Stimulated activated CD8-positive, alpha-beta memory T cell treated with anti-CD3 and anti-CD28 coated beads, Interleukin-4, amount 100 ng/mL, for 1 hour (primary cell): ENCODE measurements at places on chromosomes 2 and 18.

- no peak for DNase-seq
Measured at GRCh38 chr2:205892251-205892655, 193.7 kb downstream of the INO80D start.

DNA sequence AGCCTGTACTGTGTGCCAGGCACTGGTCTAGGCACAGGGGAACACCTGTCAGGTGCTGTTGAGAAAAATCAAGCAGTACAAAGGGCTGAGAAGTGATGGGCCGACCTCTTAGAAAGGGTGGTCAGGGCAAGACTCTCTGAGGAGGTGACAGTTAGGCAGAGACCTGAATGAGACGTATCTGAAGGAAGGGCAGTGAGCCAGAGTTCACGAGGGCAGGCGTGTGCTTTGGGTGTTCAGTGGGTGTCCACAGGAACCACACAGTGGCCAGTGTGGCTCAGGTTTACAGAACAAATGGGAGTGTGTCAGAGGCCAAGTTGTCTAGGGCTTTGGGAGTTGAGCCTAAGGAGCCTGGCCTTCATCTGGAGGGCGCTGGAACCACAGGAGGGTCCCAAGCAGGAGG lies 6.2 kb downstream of the ARMC9 start:
- DNase-seq = no peak

DNA sequence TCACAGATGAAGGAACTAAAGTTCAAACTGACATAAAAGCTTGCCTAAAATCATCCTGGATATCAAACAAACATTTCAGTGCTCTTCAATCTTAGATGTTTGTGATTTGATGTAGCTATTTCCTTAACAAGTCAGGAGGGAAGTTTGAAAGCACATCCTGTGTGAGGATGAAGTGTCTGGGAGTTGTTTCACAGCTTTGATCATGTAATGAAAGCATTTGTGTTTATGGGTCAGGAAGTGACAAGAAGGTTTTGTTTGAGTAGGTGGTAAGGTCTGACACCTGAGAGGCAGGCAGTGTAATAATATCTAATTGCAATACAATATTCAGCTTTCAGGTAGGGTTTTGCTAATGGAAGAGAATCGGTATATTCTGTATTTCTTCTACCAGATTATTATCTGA lies 26.0 kb upstream of the CSRNP3 start:
- no peak for DNase-seq

DNA sequence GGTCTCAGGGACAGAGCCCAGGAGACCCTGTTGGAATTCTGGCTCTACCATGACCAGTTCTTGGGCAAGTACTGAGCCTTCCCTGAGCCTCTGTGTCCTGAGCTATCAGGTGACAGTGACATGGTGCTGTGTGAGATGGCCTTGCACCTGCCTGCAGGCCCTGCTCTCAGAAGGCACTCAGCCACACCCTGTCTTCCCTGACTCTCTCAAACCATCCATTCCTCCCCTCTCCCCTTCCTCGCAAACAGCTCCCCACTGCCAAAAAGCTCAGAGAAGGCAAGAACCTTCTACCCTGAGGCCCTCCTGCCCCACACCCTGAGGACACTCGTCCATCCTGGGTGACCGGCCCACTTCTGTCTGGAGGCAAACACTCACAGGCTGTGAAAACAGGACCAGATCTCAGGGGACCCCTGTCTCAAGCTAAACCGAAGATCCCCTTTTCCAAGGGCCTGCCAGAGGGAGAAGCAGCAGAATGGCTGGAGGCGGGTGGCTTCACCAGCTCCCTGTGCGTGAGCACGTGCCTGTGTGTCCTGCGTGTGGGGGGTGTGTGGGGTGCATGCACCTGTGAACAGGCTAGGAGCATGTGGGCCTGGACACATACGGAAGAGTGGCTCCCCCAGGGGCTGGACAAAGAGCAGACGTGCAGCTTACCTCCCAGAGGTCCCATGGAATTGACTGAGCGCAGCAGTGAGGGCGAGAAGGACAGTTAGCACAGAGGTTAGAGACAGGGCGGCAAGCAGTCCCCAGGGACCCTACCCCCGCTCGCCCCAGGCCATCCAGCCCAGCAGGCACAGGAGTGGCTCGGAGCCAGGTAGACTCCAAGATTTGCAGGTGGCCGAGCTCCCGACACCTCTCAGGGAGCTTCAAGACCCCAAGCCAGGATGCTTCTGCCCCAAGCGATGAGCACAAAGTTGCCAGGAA lies 53.9 kb downstream of the BIN1 start:
- no peak for DNase-seq

DNA sequence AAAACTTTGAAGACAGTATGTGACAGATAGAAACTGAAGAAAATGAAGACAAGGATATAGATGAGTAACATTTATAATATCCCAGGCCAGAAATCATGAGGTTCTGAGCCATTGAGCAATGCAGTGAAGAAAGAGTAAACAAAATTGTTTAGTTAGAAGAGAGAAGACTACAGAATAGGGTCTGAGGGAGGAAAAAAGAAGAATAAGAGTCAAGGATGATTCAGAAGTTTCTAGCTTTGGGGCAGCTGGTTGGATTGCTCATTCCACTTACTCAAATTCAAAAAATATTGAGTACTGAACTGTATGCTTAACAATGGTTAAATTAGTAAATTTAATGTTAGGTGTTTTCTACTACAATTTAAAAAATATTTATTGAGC lies 155.0 kb upstream of the OTX1 start:
- DNase-seq = no peak

GRCh38 chr2:197941715-197942114 lies 137.3 kb downstream of the PLCL1 start:
- no peak for DNase-seq

- DNase-seq = no peak
Measured at GRCh38 chr2:222862106-222862908, 1.5 kb downstream of the ACSL3 start.

DNA sequence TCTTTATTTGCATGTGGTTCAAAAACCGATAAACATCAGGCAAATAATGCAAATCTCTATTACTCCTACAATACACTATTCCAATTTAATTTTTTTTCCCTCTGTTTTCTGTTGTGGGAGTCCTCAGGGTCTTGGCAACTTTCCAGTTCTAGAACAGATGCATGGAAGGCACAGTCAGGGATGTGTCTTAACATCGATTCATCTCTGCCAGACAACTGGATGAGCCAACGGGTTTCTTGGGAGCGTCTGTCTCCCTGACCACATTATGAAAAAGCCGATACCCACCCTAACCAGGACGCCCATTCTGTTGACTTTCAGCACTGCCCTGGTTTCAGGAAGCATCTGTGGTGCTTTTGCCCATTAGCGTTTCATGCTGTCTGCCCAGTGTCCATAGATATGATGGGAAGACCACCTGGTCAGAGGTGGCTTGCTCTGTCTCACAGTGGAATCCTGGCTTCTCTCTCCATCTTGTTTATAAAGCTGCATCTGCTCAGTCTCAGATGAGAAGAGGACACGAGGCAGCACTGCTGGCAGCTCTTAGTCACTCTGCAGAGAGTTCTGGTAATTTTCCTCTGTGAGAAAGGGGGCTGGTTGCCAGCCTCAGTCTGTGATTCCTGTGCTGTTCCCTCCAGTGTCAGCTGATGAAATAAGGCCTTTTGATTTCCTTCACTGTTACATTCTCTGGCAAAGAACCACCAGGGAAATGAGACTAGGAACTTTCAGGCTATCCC lies 57.9 kb upstream of the KCNE4 start:
- no peak for DNase-seq

GRCh38 chr18:66647671-66648070 lies 43.8 kb upstream of the CDH19 start:
- DNase-seq = no peak

GRCh38 chr2:21836261-21836660 lies 712.5 kb downstream of the TDRD15 start:
- DNase-seq = no peak

GRCh38 chr2:201758234-201758633 lies 22.5 kb downstream of the ALS2 start:
- DNase-seq = no peak

DNA sequence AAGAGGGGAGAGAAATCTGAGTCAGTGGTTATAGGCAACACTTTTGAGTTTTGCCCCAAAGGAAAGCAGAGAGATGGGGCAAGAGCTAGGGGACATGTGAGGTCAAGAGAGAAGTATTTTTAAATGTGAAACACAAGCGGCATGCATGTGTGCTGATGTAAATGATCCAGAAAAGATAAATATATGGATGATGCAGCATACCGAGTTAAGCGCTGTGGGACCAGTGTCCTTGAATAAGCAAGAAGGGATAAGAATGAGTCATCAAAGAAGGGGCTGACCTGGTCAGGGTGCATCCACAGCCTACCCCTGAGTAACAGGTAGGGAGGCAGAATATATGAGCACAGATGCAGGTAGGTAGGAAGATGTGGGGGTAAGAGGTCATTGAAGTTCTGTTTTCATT lies 180.9 kb downstream of the TRABD2A start:
- DNase-seq = no peak

- DNase-seq = no peak
Measured at GRCh38 chr18:26653943-26654615, 105.7 kb upstream of the KCTD1 start.

DNA sequence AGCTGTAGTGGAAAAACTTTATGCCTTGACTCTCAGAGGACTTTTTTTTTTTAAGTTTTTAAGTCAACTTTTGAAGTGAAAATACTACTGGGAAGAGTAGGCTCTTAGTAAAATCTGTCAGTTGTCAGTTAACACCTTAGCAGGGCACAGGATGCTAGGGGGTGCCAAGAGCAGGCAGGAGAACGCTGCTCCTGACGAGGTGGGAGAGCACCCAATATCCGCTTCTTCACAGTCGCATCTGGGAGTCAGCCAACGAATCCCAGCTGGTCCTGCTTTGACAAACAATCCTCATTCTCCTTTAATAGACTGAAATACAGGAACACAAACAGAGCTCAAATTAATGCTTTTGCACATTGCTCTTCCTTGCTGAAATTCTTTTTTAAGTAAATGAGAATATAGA lies 709.5 kb upstream of the ACVR2A start:
- DNase-seq = no peak

DNA sequence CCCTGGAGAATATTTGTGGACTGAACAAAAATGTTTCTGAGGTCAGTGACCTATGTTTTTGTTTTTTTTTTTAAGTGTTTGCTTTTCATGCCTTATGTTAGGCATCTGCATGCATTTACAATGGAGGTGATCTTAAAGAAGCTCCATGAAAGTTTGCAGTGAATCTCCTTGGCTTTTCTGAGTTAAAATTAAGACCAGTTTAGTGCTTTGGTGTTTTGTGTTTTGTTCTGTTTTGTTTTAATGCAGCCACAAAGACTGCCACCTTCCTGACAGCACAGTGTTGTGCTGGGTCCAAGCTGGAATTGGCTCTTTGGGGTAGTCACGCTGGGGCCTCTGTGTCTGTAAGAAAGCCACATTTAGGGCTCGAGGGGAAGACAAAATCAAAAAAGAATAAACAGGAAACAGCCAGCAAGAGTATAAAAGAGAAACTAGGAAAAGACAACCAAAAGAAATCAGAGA lies 396.2 kb downstream of the ARHGAP15 start:
- no peak for DNase-seq

DNA sequence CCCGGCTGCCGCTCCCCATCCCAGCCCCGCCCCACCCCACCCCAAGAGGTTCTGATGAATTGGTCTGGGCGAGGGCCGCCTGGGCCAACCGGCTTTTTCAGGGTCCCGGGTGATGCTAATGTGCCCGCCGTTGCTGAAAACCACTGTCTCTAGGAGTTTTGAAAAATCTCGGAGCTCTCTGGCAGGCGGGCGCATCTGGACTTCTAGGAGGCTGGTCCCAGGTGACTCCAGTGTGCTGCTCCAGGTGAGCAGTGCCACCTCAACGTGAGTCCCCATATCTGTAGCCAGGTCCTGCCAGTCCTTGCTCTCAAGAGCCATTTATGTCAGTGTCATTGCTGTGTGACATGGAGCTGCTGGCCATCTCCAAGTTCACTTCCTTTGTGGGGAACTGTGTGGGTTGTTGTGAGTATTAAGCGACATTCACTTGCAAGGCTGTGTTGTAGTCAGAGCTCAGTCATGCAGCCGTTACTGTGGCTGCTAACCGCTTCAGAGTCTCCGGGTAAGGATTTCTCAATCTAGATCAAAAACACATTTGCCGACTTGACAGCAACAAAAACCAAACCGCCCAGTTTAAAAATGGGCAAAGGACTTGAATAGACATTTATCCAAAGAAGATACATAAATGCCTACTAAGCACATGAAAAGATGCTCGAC lies at the start of gene RFX8:
Gene RFX8 (minus strand): TSS at position 382 of the 654 bp plus-strand sequence. CDS start 8,264 bp downstream, outside the sequence.
- no peak for DNase-seq

GRCh38 chr2:21617885-21618434 lies 494.2 kb downstream of the TDRD15 start:
- no peak for DNase-seq

DNA sequence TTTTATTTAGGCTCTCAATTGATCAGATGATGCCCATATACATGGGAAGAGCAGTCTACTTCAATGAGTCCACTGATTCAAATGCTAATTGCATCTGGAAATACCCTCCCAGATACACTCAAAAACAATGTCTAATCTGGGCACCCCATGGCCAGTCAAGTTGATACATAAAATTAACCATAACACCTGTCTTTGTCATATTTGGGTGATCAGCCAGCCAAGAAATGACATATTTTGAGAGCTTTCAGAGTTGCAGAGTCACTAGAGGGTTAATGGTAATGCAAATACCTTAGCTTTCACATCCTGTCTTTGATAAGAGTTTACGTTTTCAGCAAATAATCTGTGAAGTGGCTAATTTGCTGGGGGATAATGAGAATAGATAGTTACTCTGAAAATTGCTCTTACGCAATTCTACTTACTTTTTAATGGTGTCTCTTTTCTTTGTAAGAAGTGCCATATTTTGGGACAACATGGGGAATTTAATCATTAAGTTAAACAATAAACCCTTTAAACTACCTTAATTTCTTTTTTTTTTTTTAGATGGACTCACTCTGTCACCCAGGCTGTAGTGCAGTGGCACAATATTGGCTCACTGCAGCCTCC lies 49.1 kb downstream of the CCDC195 start:
- DNase-seq = no peak

DNA sequence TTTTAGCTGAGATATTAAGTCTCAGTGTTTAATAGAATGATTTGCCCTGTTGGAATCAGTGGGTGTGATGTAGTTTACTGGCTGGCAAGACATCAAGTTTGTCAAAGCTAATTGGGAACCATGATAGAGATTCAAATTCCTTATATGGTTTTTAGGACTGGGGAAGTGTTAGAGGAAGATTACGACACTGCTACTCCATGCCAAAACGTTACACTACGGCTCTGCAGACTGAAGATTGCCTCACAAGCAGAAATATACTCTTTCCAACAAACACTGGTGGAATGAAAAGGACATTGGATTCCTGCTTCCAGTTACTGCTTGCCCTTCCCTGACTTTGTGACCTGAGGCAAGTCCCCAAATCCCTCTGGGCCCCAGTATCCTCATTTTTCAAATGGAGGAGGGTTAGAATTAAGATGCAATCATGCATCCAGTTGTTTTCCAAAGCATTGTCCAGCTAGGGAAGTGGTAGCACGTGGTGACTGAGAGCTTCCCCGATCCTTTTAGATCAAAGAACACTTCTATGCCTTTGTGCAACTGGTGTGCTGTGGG lies 147.6 kb downstream of the CDC42EP3 start:
- no peak for DNase-seq

GRCh38 chr18:6885992-6886796 lies 156.7 kb downstream of the ARHGAP28 start:
- no peak for DNase-seq

- DNase-seq = no peak
Measured at GRCh38 chr2:126707941-126708340, 52.0 kb downstream of the GYPC start.
